Nucleus accumbens (tissue), 56 donors: ENCODE measurements at places on chromosomes 5 and 9.

DNA sequence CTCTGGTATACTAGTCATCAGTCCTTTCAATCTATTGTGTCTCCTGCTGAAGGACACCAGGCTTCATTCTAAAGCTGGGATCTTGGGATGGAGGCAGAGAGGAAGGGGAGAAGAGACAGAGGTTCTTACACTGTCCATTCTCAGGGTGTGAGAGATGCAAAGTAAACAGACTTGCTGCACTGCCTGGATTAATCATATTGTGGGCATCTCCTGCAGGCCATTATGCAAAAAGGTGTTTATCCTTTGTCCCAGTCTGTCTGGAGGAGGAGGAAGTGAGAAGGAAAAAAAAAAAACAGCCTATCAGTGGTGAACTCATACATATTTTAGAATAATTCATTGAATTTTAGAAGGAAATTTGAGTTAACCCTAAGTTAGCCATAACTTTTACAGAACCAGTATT lies 92.9 kb upstream of the TNPO1 start:
- DNase-seq = no peak

DNA sequence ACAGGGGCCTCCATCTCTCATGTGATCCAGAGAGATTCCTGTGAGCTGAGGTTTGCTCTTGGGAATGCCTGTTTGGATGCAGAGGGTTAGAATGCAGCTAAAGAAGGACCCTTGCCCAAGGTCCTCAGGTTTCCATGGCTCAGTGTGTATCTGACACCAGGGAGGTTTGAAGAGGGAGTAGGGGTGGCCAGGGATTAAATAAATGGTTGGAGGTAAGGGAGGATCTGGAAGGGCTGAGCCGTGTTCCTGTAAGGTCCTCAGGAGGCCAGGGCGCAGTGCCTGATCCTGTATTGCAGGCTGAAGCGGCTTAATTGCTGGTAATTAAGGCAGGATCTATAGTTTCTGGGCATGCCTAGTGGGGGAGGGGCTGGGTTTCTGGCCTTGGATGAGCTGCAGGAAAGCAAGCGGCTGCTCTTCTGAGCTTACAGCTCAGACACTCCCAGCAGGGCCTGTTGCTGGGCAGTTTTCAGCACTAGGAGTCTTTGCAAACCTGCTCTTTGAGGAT lies 41.5 kb upstream of the MAP1B start:
- DNase-seq = no peak

- DNase-seq = no peak
These were observed 285.1 kb downstream of the DNAH5 start for GRCh38 chr5:13659391-13659790.

- no peak for DNase-seq
These were observed 532.2 kb upstream of the TUSC1 start for GRCh38 chr9:26210338-26210851.

DNA sequence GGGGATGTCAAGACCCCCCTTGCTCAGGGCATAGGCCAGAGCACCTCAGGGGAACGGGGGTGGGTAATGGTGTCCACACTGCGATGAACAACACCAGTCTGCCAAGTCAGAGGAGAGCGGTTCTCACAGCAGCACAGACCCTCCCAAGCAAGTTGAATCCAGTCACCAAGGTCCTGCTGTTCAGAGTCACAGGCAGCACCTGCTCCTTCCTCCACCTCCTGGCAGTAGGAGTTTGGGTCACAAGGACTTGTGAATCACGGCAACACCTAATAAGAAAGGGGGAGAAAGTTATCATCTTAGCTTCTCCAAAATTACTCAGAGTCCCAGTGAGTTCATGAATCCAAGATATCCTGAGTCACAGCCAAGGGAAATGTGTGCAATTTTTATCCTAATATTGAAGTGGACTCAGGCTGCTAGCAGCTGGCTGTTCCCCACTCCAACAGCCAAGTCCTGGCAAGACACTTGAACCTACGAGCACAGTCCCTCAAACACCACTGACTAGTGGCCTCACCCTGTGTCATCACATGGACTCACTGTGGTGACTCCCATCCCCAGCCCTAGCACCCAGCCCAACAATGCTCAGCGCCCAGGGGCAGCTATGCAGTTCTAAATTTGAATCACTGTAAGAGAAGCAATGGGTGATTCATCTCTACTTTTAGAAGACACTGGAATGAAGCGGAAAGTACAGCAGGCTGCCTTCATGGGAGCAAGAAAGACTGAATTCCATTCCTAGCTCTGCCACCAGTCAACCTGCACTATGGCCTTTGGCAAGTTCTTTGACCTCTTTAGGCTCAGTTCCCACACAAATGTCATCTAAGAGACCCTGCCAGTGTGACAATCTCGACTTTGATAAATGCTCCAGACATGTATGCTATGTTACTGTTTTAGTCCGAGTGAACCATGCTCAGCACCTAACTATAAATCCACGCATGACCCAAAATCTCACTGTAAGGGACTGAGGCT lies 113.7 kb downstream of the KLHL3 start:
- DNase-seq = no peak

- peak; percentile 51 for DNase-seq
These were observed 25.0 kb upstream of the MATR3 start for GRCh38 chr5:139268364-139269202.

DNA sequence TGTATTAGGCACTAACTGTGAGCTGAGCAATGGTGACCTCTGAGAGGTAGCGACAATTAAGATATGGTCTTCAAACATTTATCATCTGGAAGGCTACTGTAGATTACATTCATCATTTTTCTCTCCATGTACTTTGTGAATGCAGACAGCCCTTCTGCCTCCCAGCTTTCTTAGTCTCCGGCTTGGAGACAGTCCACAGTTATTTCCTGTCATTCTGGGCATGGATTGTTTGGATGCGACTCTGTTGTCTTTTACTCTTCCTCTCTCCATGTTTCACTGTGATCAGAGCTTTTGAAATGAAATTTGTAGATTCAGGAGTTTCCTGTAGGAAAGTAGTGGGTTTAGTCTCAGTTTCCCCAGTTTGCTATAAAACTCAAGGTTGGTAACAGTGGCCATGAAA lies 20.5 kb downstream of the DMRT2 start:
- no peak for DNase-seq

DNA sequence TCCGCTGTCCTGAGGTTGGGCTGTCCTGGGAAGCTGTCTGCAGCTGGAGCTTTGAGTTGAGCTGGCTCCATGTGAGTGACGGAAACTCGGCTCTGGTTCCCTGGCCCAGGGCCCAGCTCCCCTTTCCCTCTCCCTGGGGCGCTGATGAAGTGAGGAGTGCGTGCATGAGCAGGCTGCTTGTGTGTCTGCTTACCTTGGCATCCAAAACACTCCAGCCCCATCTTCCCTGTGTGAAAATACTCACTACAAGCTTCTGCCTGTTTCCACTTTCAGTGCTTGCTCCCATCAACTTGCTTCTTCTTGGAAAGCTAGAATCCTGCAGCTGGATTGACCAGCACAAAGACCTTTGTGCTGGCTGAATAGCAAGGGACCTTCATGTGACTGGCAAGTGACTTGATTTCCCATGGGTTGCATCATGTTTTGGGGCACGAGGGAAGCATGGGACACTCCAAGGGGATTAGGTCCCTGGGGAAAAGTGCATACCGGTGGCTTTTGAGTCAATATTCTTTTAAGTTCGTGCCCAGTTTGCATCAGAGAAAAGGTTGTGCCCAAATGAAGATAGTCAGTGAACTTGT lies 198.1 kb downstream of the GADD45G start:
- no peak for DNase-seq

GRCh38 chr5:2888520-2889060 lies 137.1 kb upstream of the IRX2 start:
- no peak for DNase-seq

- DNase-seq = no peak
These were observed 49.7 kb downstream of the SEMA6A start for GRCh38 chr5:116524966-116525365.

- DNase-seq = no peak
These were observed 41.4 kb upstream of the RUSC2 start for GRCh38 chr9:35448496-35448895.

DNA sequence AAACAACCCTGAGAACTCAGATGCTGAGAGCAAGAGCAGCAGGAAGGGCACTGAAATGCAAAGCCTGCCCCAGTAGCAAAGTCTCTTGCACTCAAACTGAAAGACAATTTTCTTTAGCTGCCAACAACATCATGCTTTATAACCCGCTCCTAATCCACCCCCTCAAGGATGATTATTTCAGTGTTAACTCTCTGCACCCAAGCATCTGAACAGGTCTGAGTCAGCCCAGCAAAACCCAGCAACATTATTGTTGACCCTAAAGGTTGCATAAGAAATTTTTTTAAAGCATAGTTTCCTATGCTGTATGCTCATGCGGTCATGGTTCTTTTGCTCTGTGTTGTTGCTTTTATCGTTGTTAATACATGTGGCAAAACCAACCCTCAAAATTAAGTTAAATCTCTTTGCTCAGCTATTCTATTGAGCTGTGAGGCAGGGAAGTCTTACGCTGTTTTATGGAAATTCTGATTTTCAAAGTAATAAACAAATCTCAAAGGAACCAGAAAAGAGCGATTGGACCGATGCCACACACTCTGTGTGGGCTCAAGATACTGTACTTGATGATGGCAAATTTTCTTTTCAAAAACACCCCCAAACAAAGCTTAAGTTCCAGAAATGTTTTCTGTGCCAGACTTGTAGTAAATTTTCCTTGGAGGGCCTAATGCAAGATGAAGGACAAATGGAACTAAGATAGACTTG lies 440.6 kb upstream of the MPDZ start:
- DNase-seq = no peak

DNA sequence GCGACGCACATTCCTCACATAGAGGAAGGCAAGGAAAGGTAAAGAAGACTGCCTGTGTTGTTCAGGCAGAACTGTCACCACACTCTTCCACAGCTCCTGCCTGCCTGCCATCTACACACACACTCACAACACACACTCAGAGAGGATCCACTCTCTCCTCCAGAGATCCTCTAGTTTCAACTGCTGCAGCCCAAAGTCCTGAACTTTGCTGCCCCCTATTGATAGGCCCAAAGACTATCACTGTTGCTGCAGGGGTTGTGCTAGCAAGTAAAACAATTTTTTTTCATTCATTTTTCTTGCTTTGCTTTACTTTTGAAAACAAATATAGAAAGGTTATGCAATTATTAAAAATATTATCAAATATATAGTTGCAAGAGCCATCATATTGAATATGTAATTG lies 5.9 kb upstream of the CFAP90 start:
- DNase-seq = peak; percentile 18

DNA sequence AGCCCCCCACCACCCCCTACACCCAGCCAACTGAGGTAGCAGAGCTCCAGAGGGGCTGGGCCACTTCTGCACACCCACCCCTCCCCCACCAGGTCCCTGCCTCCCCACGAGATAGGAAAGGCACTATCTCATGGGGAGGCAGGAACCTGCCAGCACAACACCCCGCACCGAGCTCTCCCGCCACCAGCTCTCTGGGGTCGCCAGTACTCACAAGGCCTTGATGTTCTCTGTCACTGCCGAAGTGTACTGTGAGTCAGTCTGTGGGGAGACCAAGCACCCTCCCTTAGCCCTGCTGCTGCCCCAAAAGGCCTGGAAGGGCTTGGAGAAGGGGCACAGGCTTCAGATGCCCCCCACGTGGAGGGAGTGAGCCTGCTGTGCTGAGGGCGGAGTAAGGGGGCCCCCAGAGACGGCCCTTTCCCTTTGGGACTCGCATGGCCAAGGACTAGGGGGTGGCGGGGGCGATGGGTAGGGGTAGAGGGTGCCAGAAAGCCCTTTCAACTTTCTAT lies 5.9 kb downstream of the MGAT4B start:
- no peak for DNase-seq

GRCh38 chr5:147860641-147861025 lies 17.9 kb upstream of the SCGB3A2 start:
- no peak for DNase-seq

GRCh38 chr5:116898917-116899316 lies 324.3 kb upstream of the SEMA6A start:
- no peak for DNase-seq

DNA sequence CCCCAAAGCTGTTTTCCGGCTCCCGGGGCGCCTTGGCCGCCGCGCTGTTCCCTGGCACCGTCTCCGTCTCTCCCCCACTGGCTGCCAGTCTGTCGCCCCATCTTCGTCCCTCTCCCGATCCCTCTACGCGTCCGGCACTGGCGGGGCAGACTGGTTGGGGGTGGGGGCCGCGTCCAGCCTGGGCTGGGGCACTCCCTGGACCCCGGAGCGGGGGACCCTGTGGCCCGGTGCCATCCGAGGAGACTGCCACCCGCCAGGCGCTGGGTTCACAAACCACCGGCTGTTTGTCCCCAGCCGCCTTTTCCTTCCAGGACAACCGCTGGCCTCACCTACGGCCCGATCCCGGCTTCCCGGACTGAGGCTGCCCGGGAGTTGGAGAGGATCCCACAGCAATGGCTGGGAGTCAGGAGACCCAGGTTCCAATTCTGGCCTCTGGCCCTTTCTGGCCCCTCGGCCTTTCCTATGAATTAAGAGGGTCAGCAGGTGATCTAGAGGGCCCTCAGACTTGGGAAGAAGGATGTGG lies 1.0 kb upstream of the FIBCD1 start:
- DNase-seq = no peak
